ENCODE measurements at places on chromosomes 1 and 21.

- no peak for DNase-seq
Measured at GRCh38 chr1:27705545-27705944, 20.2 kb upstream of the FAM76A start.

DNA sequence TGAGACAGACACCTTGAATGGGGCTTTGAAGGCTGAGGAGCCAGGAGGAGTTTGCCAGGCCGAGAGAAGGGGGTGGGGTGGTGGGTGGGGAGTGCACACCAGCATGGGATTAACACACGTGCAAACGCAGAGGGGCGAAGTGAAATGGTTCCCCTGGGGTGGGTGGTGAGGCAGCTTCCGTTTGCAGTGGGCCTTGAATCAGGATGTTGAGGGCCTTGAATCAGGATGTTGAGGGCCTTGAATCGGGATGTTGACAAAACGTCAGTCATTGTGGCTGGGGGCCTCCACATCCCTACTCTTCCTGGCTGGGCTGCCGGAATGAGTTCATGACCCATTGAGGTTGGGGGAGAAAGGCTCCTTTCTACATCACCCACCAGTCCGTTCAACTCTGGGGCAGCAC is 16.6 kb downstream of the LDLRAP1 start:
- no peak for DNase-seq

GRCh38 chr21:39029900-39030884 is 153.1 kb downstream of the PSMG1 start:
- no peak for DNase-seq

DNA sequence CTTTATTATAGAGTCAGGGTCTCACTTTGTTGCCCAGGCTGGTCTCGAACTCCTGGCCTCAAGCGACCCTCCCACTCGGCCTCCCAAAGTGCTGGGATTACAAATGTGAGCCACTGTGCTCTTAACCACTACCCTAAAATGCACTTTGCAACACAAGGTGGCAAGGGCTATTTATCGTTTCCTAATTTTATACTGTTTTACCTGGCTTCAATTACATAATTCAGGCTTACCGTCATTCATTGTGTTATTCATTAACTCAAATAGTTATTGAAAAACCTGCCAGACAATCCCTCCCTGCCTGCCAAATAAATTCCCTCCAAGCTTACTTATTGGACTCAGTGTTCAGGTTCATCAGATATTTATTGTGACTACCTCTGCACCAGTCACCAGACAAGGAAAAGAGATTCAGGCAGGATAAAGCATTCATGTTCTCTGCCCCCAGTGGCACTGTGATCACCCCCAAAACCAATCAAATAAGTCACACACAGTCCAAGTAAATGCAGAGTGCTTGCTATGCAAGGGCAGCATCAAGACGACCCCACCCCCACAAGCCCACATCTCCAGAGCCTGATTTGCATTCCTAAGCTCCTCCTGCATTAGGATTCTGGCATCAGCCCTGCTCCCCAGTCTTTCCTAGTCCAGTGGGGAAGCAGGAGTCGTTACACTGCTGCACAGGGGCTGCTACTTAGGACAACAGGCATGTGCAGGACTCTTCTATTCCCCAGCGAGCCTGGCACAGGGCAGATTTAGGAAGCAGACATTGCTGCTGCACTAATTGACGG is 8.1 kb downstream of the PAQR7 start:
- no peak for DNase-seq

DNA sequence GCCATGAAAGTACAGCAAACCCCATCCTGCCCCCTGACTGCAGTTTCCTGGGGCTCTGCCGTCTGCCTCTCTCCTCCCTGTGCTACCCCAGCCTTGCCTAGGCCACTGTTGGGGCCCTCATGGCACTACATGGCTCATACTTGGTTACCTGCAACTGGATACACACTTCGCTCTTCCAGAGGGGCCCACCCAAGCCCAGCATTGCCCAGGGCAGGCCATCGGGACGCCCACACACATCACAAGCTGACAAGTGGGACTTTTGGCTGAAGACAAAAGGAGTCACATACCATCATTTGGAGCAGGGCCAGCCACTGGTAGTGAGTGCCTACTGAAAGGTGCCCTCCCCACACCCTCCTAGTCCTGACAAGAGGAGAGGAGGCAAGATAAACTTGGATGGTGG is 82.8 kb downstream of the CD247 start:
- DNase-seq: no peak

DNA sequence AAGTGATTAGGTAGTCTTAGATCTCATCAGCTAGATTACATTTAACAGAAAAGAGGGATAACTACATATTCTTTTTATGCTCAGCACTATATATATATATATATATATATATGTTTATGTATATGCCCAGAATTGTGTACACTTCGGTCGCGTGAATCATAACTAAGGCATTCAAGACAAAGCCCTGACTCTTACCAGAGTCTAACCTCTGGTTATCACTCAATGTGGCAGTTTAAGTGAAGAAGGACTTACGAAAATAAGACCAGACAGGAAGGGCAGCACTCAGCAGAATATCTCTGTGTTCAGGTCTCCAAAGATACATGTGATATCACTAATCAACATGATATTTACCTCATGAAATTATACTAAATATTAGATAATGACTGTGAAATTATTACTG is 1326.7 kb downstream of the MRPL39 start:
- DNase-seq: no peak

DNA sequence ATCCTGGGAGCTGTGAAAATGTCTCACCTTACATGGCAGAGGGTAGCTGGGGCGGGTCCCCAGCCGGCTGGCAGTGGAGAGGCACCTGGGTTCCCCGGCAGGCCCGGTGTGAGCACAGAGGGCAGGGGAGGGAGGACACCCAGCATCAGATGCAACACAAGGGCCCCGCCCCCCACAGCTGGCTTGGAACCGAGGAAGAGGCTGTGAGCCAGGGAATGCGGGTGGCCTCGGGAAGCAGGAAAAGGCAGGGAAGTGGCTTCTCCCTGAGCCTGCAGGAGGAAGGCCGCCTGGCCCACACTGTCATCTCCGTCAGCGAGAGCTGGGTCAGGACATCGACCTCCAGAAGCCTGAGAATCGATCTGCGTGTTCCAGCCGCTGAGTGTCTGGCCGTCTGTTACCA is 87.3 kb downstream of the SIK1 start:
- DNase-seq: no peak

DNA sequence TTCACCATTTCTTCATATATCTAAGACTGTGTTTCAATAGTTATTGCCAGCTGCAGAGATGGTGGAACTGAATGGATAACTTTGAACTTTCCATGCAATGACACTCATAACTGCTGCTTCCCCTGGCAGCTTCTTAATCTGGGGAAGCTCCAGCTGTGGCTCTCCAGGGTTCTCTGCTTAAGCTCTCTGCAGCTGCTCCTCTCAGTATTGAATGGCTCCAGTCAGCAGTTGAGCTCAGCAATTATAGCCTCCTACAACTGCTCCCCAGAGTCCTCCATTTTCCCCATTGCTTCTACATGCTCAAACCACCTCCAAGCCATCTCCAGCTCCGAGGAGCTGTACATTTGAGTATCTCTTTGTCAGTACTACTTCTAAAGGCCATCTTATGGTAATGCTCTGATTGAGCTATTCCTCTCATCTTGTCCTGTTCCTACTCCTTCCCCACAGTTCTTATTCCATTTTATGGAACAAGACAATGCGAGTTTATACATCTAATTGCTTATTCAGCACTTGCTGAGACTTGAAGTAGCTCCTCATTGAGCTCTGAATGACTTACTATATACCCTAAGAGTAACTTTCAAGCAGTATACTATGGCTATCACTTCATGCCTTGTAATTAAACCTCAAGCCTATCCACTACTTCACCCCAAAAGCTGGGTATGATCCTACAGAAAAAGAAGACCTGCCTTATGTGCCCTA is 362.4 kb downstream of the NEGR1 start:
- DNase-seq: no peak

GRCh38 chr1:112388436-112388835 is 7.6 kb upstream of the CTTNBP2NL start:
- no peak for DNase-seq

DNA sequence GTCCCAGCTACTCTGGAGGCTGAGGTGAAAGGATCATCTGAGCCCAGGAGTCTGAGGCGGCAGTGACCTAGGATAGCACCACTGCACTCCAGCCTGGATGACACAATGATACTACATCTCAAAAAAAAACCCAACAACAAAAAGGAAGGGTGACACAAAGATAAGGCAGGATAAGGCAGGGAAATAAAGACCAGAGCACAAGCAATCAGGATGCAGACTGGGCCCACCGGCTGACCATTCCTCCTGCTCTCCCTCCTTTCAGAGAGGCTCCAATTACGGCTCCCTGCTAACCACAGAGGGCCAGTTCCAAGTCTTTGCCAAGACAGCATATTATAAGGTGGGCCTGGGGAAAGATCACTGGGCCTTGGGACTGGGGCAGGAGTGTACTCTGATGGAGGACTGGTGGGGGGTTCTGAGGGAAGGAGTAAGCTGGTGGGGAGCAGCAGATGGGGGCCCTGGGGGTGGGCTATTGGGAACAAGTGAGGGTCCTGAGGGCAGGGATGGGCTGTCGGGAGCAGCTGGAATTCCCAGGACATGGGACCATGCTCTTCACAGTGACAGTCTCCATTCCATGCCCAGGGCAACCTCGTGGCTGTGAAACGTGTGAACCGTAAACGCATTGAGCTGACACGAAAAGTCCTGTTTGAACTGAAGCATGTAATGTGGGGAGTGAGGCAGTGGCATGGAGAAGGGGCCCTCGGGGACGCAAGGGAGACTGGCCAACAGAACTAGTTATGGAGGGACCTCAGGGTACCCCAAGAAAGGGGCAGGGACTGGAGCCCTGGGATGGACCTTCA is 7.3 kb downstream of the NPR1 start:
- DNase-seq: no peak

GRCh38 chr1:233965856-233966255 is 61.4 kb downstream of the SLC35F3 start:
- no peak for DNase-seq

DNA sequence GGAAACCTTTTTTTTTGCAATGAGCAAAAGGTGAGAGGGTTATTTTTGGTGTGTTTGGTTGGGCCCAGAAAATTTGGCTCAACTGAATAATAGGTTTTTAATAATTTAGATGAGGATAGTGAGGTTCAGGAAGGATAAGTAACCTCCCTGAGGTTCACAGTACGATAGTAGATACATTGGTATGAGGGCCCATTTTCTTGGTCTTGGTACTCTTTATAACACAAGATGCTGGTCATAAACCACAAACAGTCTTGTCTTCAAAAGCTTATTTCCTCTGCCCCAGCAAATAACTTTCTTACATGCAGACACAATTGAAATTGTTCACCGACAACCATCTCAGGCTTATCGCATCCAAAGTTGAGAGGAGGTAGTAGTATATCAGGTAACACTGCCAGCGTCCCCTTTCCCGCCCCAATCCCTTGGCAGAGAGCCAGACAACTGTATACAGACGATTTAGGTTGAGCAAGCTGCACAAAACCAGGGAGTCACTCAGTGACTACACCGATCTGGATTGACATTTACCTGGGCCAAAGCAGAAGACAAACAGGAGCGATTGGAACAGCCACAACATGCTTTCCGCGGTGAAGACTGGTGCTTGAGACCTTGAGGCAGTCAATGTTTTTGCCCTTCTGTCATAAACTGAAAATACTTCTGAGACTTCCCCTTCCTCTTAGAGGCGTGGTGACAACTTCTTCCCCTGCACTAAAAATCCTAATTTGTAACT is at the start of gene SLAMF6:
TSS of gene SLAMF6 (minus strand) at position 634 of the 724 bp plus-strand sequence. CDS start at position 571, 63 bp downstream.
- DNase-seq: peak; percentile 70

- no peak for DNase-seq
Measured at GRCh38 chr1:160731990-160732389, 7.1 kb upstream of the SLAMF7 start.

DNA sequence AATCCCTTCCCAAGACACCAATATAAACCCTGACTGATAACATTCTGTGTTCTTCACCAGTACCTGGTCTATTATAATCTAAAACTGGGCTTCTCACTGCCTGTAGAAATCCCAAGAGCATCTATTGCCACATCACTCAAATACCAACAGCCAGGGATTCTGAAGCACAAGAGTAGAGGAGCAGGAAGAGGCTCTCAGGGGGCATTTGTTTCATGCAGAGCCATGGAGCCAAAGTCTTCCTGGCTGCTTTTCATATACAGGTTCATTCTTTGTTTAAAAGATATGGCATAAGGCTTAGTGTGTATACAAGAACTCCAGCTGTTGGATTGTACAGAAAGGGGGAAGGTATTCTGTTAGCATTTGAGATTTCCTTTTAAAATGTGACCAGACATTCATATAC is 38.2 kb upstream of the USH2A start:
- DNase-seq: no peak

DNA sequence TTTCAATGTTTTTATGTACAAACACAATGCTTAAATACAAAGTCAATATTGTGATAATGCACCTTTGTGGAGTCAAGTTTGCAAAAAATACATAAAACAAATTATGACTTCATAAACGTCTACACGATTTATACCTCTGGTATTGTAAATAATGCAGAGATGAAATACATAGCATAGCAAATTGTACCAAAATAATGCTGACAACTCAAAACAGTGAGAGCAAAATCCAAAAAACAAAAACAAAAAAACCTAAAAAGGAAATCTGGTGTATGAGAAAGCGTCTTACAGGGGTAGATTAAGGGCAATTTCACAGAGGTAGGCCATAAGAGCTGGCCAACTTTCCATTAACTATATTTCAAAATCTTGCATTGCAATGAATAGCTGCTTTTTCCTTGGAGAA is 161.5 kb upstream of the LRRC7 start:
- no peak for DNase-seq

DNA sequence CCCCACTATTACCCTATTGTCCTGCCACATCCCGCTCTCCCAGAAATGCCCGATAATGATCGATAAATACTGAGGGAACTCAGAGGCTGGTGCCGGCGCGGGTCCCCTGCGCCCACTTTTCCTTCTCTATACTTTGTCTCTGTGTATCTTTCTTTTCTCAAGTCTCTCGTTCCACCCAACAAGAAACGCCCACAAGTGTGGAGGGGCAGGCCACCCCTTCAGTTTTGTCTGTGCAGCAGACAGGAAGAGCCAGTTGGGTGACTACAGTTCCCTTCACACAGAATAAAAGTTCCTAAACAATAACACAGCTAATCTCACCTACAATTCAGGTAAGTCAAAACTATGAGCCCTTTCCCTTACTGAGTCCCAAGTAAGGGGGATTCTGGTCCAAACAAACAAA is 423.7 kb downstream of the SMYD3 start:
- no peak for DNase-seq

DNA sequence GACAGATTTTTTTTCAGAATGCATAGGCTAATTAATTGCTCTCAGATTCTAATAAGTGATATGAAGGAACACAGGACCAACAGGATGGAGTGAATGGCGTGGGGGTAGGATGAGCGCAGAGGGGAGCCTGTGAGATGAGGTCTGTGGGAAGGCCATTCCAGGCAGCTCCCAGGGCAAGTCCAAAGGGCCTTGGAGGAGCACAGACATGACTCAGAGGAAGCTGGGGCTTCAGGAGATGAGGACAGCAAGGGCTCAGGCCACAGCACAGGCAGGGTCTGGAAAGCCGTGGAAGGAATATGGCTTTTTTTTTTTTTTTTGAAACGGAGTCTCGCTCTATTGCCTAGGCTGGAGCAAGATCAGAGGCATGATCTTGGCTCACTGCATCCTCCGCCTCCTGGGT is 35.1 kb downstream of the FMN2 start:
- no peak for DNase-seq
